ENCODE measurements at places on chromosomes 2 and 18. TPM values are rescaled to one million over a fixed set of nuclear protein-coding genes. Genes with fewer than 3 reads are reported as not detected.

- ATAC-seq, result no peak
These were observed 152.8 kb upstream of the STK17B start for GRCh38 chr2:196324211-196324610.

DNA sequence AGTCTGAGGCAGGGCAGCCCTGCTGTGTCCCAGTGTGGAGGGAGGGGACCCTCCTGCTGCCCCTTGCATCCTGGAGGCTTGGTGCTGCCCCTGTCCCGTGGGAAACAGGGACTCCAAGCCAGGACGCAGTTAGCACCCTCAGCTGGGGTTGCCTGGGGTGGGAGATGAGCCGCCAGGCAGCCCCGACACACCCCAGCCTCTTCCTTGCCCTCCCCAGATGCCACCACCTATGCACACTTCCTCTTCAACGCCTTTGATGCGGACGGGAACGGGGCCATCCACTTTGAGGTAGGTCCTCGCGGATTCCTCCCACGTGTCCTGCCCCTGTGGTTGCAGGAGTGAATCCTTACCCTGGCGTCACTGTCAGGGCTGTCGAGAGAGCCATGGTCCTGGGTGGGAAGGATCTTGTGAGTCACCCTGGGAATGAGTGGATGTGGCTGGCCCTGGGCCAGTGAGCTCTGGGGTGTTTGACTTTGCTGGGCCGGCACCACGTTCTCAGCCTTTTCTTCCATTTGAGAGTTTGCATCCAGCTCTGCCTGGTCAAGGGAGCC is 27.5 kb upstream of the FAHD2A start:
- ATAC-seq, result no peak

GRCh38 chr2:63438181-63438580 is 150.1 kb downstream of the WDPCP start:
- no peak for ATAC-seq

- ATAC-seq, result peak; percentile 77
These were observed 23.8 kb downstream of the SOWAHC start for GRCh38 chr2:109637749-109638570.

DNA sequence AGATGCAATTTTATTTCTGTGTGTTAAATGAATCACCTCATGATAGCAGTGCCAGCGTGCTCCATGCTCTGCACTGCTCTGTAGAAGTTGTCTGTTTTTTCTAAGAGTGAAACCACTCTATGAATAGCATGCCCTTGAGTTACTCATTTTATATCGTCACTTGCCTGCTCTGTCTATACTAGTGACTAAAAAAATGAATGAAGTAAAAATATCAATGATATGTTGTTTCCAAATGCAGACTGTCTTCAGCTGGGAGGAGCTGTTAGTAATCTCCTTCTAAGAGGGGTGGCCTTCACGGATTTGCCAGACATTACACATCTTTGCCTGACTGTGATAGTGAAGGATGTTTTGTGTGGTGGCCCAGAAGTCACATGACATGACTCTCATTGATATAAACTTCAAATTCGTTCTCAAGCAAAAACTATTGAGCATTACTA is 852.1 kb downstream of the CNTNAP5 start:
- ATAC-seq, result no peak

DNA sequence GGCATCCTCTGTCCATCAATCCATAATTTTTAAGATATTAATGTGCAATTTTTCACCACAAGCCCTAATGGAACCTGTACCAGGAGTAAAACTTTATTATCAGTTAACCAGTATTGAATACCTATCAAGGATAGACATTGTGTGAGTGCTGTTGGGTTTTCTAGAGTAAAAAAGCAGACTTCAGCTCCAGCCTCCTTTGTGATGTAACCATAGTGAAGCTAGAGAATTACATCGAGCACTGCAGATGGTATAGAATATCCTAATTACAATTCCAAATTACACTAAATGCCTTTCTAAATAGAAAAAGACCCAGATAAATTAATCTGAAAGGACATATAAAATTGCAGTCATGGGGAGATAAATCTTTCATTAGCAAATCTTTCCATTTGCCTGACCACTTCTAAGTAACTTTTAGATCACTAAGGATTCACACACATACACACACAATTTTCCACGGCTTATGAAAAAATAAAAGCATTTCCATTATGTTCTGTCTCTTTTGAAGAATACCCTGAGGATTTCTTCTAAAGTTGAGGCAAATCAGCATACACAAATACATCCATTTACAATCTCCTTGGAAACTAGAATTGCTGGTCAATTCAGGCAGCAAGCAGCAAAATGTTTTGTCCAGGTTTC is 117.1 kb upstream of the TANK start:
- no peak for ATAC-seq

DNA sequence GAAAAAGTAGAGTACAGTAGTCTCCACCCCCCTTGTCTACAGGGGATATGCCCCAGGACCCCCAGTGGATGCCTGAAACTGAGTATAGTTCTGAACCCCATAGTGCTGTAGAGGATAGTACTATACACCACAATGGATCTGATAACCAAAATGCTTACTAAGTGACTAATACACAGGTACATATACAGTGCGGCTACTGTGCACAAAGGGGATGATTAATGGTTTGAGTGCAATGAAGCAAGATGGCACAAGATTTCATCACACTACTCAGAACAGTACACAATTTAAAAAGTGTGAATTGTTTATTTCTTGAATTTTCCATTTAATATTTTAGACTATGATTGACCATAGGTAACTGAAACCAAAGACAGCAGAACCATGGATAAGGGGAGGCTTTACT is 446.9 kb upstream of the NRP2 start:
- ATAC-seq, result no peak

GRCh38 chr2:222479859-222480258 is 55.5 kb downstream of the SGPP2 start:
- no peak for ATAC-seq

GRCh38 chr2:239625971-239626734 is 225.3 kb upstream of the HDAC4 start:
- ATAC-seq, result peak; percentile 30

DNA sequence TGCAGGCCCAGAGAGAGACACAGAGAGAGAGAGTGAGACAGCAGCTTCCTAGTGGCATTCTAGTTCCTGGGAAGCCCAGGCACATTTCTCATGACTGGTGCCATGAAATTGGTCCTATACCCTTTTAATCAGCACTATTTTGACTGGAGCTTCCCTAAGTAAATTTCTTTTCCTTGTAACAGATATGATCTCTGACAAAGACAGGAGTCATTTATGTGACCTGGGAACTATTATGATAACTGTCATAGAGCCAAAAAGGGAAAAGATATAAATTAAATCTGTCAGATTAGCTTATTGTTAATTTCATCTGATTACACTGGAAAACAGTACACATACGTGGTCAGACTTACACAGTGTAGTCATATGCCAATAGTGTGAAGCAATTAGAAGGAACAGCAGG is 161.3 kb upstream of the HNRNPA3 start:
- no peak for ATAC-seq

GRCh38 chr2:29920130-29920577 is 1.2 kb downstream of the ALK start:
- ATAC-seq, result no peak

- ATAC-seq, result peak; percentile 61
These were observed 313.8 kb downstream of the MTX2 start for GRCh38 chr2:176582990-176583481.

DNA sequence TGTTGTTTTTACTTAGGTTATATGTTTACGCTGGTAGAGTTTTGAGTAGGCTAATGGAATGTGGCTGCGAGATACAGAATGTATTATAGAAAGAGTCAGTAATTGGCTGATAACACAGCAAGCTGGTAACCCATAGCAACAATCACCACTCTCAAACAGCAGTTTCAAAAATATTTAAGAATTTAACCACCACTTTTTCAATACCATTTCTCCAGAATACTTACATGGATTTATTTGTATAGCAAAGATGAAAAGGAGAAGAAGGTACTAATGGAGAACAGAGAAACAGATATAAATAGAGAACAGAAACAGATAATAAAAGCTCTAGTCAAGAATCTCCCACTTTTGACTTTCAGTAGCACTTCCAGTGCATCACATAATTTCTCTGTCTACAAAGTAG is 188.3 kb upstream of the SLC39A10 start:
- no peak for ATAC-seq

GRCh38 chr2:199716807-199717586 is 134.0 kb downstream of the FTCDNL1 start:
- no peak for ATAC-seq

DNA sequence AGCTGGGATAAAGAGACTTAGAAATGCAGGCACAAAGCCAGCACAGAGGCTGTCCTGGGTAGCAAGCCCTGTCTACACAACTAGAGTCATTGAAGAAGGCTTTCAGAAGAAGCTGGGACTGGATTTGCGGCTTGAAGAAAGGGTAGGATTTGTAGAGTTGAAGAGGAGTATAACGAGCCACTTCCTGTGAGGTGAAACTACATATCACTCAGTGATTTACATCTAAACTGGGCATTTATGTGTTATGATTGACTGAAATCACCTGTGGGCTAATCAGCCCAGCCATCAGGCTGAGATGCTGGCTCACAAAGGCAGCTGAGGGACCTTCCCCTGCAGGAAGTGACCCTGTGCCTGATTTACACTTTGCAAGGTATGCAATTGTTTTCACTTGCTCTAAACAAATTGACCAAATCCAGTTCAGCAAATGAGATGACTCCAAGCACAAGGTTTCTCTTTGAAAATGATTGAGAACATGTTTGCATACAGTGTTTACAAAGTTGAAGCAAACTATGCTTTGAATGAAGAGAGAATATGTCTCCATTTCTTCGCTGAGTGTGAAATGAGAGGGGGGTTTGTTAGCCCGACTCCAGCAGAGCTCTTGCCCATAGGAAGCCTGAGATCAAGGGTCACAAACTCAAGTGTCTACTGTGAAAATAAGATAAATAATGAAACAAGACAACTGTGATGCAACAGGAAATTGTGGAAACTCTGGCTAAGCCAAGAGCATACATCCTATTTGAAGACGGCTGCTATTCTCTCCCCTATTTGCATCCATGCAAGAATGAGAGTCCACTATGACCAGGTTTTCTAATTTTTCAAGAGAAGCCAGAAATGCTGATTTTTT is 69.3 kb upstream of the HK2 start:
- peak; percentile 44 for ATAC-seq

- no peak for ATAC-seq
These were observed 57.9 kb downstream of the LIPG start for GRCh38 chr18:49619801-49620200.

The UGT1A8 gene
- total RNA-seq, result not detected

The POU3F3 gene
- total RNA-seq, result not detected

The NR4A2 gene
- 11.9 TPM for total RNA-seq

The GULP1 gene
- not detected for total RNA-seq

The DUSP2 gene
- 379 TPM for total RNA-seq

The DPP4 gene
- 97.7 TPM for total RNA-seq

The B4GALT6 gene
- total RNA-seq, result 0.52 TPM

Measured in activated T-helper 17 cell treated with anti-CD3 and anti-CD28 coated beads, Interleukin-2, amount 50 U/mL, for 72 hours (primary cell).